ENCODE measurements at places on chromosomes 6 and 20.

DNA sequence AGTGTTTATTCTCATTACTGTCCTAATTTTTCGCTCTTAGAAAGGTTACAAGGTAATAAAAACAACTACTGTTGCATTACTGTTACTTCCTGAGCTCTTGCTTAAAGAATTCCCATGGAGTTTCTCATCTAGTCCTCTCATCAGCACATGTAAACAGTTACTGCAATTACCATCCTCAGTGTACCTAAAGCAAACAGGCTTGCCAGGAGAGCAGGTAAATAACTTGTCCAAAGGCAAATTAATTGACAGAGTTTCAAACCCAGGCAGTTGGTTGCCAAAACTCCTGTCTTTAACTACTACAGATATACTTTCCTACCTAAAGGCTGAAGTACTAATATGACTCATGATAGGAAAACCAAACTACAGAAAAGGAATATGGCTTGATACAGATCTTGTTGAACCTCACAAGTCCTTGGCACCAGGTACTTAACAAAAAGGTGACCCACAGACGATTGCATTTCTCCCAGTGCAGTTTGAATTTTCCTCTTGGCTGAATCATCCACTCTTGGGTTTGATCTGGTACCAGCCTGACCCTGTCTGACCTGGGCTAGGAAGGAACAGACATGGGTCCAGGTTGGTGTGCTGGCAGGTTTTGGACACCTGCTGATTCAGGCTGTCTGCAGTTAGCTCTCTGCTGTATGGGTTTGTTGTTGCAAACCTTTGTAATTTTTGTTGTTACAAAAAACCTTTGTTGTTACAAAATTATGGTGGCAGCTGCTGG lies 153.0 kb downstream of the CFAP61 start:
- no peak for DNase-seq

- DNase-seq: no peak
Observed at GRCh38 chr6:87357479-87358196, 13.0 kb downstream of the C6orf163 start.

DNA sequence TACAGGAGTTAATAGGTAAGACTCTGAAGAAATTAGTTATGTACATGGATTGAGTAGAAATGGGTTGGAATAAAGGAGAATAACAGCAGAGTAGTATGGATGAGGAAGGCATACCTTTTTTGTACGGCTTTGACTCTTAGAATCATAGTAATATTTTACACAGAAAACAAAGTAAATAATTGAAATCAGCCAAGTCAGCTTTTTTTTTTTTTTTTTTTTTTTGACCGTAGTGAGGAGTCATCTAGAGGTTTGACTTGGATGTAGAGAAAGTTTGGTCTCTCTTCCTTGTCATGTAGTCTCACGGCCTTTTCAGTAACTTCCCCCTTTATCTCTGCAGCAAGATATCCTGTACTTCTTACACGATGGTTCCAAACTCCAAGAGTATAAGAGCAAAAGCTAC lies 158.9 kb downstream of the FLRT3 start:
- no peak for DNase-seq

DNA sequence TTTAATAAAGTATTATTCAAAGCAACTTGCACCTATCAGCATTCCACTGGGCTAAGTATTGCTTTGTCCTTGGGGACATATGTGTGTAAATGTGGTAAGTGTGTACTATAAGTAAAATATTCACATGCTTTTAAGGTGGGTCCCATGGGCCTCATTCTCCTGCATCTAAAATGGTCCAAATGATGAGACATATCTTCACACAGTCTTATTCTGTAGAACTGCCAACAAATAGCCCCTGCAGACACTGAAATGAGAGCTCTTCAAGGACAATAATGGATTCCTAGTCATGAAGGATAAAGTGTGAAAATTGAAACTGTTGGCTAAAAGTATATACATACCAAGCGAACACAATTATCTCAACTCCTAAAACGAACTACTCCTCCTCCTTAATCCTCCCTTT lies 81.8 kb downstream of the SMLR1 start:
- no peak for DNase-seq

DNA sequence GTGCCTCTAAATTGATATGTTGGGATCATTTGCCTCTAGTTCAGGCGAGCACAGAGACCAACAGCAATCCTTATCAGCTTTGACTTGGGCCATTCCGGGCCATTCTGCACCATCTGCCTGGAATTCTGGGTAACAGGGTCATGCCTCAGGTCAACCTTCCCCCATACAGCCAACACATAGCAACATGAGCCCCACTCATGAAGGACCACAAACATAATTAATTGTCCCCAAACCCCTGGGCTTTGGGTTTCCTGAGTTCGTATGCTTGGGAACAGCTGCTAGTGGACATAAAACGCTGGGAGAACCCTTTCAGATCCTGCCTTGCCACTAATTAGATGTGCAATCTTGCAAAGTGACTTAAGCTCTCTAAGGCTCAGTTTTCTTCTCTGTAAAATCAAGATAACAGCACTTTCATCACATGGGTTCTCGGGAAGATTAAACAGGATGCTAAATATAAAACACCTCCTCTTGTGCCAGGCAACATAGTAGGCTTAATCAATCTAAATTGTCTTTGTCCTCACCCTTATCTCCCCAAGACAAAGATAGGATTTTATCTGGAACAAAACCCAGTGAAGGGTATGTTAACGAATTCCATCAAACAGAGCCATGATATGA lies 426.5 kb downstream of the CD83 start:
- no peak for DNase-seq

GRCh38 chr6:118280210-118280609 lies 267.9 kb upstream of the PLN start:
- no peak for DNase-seq

GRCh38 chr6:85421972-85422371 lies 27.9 kb upstream of the NT5E start:
- DNase-seq: no peak

DNA sequence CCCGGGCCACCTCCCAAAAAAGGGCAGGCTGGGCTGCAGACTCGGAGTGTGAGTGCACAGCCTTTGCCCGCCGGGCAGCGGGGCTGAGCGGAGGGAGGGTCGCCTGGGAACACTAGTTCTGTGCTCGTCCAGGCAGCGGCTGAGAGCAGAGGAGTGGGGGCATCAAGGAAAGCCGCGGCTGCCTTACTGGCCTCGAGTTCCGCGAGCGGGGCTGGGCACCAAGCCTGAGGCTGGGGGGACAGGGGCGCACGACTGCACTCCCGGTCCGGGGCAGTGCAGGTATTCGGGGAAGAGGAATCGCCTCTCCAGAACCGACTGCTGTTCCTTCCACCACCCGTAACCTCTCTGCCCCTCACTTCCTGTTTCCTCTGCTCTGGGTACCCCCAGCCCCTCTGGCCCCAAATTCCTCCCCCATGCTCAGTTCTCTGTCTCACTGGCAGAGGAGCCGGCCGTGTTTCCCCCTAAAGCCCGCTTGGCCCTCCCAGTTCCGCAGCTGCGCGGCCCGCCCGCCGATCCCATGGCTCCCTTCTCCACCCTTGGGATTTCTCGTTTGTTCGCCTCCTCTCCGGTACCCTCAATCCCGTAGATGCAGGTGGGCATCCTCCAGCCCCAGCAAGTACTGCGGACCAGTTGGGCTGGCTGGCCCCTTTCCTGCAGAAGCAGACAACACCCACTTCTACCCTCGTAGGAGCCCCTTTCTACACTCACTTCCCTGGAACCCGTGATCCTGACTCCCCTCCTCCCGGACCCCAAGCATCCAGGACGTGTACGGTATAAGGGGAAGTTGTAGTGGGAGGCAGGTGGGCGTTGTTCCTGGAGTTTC lies 5.1 kb downstream of the RING1 start:
- DNase-seq: no peak

DNA sequence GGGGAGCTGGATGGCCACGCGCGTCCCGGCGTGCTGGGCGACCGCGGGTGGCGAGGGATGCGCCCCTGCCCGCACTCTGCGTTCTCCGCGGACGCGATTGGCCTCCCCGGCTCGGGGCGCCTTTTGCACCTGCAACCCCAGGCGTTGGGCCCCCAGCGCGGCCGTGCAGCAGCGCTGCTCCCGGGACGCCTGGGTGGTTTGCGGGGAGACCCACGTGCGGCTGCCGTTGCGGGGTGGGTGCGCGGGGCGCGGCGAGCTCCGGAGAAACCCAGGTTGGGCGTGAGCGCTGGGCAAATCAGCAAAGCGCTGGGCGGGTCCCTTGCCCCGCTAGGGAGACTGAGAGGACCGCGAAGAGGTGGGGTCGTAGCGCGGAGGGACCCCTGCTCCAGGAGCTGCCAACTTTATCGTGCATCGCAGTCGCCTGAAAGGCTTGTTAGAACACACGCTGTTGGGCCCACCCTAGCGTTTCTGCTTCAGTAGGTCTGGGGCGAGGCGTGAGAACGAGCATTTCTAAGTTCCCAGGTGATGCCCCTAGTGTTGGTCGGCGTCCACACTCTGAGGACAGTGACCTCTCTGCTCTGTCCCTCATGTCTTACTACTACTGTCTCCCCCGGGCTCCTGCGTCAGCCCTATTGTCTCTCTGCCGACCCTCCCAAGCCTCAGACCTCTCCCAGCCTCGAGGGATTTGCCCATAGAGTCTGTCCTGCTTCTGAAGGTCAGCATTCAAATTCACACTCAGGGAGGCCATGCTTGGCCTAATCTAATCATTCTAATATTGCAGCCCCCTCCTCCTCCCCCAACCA lies 538 bp upstream of the ZFP64 start:
- DNase-seq: peak; percentile 75

- DNase-seq: peak; percentile 70
Observed at GRCh38 chr20:47487175-47487917, 14.3 kb upstream of the NCOA3 start.

DNA sequence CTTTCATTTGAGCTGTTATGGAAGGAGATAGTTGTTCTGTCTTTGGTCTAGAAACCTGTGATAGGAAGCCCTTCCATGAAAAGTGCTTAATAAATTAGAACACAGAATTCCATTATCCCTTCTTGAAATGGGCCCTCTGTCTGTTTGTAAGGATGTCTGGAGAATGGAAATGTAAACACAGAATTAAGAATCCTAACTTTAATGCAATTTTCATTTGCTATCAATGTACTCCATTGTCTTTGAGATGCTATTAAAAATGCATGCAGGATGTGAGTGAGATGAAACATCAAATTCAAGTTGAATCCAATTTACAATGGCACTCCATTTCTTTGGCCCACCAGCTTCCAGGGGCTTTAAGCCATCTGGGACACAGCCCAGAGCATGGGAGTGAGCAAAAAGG lies 13.9 kb upstream of the AARS2 start:
- no peak for DNase-seq

GRCh38 chr6:110337486-110337885 lies 20.7 kb downstream of the METTL24 start:
- no peak for DNase-seq

GRCh38 chr6:161829291-161829729 lies 555.4 kb upstream of the AGPAT4 start:
- no peak for DNase-seq

DNA sequence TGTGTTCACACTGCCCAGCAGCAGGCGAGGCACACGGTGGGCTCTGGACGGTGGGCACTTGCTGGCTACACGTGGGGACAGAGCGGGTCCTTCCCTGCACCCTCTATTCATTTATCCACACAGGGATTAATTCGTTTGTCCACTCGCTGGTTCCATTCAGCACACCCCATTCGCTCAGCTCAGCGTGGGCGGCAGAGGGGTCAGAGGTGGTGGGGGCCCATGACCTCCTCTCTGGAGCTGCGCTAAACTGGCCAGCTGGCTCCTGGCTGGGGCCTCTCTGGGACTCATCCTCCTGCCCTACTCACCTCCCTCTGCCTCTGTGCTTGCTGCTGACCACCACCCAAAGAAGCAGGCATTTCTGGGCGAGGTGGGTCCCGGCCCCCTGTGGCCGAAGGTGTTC lies 21.4 kb upstream of the RBBP8NL start:
- no peak for DNase-seq

- no peak for DNase-seq
Observed at GRCh38 chr6:128397996-128398395, 122.4 kb downstream of the PTPRK start.

DNA sequence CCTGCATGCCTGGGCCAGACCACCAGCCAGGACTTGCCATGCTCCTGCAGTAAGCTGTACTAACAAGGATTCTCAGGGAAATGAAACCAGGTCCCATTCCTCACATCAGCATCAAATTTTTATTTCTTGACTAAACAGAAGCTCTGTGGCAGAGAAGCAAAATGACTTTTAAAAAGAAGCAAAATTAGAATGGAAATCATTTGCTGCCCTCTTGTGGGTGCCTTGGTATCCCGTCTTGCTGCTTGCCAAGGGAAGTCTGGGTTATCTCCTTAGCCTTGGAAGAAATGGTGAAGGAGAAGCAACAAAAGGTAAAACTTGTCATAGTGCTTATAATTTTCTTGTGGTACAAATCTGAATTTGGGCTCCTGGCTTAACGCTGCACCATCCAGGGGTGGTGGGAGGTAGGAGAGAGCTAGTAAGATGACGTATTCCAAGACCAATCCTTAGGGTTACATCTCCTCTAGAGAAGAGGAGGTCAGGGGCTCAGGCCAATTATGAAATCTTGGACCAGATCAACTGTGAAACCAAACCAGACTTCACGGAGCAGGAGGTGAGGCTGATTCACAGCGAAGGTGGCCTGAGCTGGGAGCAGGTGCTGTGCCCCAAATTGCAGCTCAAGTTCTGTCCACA lies 107.5 kb downstream of the FAXC start:
- no peak for DNase-seq

DNA sequence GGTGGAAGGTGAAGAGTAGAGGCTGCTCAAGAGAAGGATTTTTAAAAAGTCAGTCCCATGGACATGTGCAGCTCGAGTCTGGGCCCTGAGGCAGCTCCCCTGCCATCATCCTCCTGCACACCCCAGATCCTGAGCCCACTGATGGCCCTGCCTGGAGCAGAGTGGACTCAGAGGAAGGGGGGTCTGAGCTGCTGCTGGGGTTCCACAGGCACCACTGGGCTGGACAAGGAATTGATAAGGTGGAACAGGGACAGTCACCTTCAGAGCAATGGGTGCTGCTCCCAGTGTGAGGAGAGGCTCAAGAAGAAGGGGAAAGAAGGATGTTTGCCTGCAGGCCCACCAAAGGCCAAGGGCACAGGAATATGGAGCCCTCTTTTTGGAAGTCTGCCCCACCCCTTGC lies 6.2 kb downstream of the ULBP2 start:
- DNase-seq: no peak

GRCh38 chr6:143400258-143401067 lies 50.0 kb downstream of the ADAT2 start:
- DNase-seq: no peak

DNA sequence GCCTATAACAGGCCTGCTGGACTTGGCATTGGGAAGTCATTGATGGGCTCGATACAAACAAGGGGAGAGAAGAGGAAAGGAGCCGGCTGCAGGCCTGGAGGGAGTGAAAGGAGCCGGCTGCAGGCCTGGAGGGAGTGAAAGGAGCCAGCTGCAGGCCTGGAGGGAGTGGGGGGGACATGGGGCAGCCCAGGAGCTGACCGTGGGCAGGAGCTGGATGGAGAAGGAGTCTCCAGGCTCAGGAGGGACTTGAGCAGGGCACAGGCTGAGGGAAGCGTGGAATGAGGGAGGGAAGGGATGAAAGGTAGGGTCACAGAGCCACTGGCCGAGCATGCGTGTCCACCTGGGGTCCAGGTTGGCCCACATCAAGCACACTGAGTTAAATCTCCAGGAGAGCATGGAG lies 32.0 kb downstream of the RPP40 start:
- DNase-seq: no peak

DNA sequence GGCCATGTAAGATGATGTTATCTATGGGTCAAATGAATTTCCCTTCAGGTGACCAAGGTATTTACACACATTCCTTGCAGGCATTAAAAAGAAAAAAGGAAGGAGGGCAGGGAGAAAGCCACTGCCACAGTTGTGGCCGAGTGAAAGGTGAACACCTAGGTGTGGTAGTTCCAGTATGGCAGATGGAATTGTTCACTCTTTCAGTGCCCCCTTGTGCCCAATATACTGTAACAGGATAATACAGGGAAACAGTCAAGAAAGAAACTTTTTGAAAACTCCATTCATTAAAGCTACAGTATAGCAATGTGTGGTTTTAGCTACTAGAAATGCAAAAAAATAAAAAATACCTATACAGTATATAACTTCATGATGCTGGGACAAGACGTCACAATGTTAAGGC lies 52.1 kb downstream of the BMP2 start:
- DNase-seq: no peak
